ENCODE measurements at places on chromosomes 11 and 22. TPM values are rescaled to one million over a fixed set of nuclear protein-coding genes. Genes with fewer than 3 reads are reported as not detected.
A peak's percentile ranks its signal among the peaks of the same experiment; 100 is the strongest.

- H3K4me3 ChIP-seq: peak overlapping the region; percentile 39
- peak overlapping the region; percentile 87 for H3K27ac ChIP-seq
- peak; percentile 50 for DNase-seq
- H3K27me3 ChIP-seq: no peaks in the 10 kb centered on the region
- peaks cover 70% of the 10 kb centered on the region for H3K4me1 ChIP-seq
These were observed 134.9 kb downstream of the RBFOX2 start for GRCh38 chr22:35893698-35894097.

DNA sequence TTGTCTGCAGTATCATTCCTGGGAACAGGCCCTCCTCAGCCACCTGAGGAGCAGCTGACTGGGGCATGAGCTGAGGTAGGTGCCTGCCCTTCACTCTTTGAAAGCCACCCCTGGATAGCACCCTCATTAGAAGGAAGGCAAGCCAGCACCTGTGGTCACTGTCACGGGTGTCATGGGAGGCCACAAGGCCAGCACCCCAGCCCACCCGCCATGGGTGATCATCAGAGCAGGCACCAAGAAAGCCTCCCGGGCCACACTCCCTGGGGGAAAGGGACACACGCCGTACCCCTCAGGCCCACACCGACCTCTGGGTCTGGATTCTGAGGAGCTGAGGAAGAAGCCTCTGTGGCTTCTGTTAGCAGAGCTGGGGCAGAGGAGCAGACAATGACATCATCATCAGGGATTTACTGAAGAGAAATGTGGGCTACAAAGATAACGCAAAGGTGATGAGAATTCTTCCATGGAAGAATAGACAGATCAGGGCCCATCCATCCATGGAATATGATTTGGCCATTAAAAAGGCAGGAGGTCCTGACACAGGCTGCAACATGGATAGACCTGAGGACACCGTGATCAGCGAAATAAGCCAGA lies 16.7 kb upstream of the NAP1L4 start:
- DNase-seq: no peak
- no peaks in the 10 kb centered on the region for H3K4me1 ChIP-seq
- H3K36me3 ChIP-seq: no peaks in the 10 kb centered on the region
- no peak overlapping the region for H3K4me3 ChIP-seq
- H3K27me3 ChIP-seq: no peaks in the 10 kb centered on the region
- H3K27ac ChIP-seq: no peak overlapping the region

GRCh38 chr11:44539971-44540370 lies 25.5 kb upstream of the CD82 start:
- H3K36me3 ChIP-seq: no peaks in the 10 kb centered on the region
- H3K4me3 ChIP-seq: no peak overlapping the region
- no peaks in the 10 kb centered on the region for H3K27me3 ChIP-seq
- DNase-seq: no peak
- no peak overlapping the region for H3K27ac ChIP-seq

DNA sequence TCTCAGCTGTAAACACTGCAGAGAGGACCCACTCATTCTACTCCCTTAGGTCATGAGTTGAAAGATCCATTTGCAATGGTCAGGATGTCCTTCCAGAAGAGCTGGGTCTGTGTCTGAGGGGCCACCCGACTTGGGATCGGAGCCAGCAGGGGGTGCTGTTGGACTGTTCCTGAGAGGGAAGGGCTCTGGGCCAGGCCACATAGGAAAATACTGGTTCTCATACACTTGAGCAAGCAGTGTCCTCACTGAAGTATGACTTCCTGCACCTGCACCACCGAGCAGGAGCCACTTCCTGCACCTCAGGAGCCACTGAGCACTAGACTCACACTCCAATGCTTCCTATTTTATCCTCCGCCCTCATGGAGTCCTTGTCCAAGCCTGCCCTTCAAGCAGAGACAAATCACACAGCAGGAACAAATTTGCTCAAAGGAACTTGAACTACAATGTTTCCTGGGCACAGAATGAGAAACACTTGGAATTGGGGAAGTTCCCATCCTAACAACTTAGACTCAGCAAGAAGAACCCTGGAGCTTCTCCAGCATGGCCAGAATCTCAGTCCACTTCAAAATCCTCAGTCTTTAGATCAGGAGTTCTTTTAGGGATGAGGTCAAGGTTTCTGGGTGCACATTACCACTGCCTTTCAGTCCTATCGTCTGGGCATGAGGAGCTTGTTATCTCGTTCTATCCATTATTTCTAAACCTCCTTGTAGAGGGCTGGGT lies 36.6 kb upstream of the VPREB1 start:
- H3K36me3 ChIP-seq: no peaks in the 10 kb centered on the region
- no peak overlapping the region for H3K27ac ChIP-seq
- peak; percentile 61 for DNase-seq
- H3K27me3 ChIP-seq: peaks cover 44% of the 10 kb centered on the region
- H3K4me1 ChIP-seq: no peaks in the 10 kb centered on the region

DNA sequence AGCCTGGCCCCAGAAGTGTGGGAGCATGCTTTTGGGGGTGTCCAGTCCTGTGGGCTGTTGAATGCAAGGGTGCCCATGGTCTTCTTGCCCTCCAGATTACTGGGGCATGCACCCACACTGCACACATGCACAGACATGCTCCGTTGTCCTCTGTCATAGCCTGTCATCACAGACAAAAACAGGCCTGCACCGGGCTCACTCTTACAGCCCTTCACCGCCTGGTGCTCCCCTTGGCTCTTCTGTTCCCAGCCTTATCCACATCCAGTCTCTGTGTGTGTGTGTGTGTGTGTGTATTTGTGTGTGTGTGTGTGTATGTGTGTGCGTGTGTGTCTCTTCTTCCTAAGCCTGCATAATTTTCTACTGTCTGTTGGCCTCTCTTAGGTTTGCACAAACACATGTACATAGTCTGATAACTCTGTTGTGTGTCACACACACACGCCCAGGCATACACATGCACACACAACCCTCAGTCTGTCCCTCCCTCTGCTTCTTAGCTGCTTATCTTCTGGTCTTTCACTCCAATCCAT lies 23.4 kb upstream of the NECTIN1 start:
- no peak for DNase-seq
- H3K4me3 ChIP-seq: no peak overlapping the region
- H3K27me3 ChIP-seq: peaks cover 5% of the 10 kb centered on the region
- H3K36me3 ChIP-seq: no peaks in the 10 kb centered on the region
- no peak overlapping the region for H3K27ac ChIP-seq

- no peaks in the 10 kb centered on the region for H3K36me3 ChIP-seq
- no peak overlapping the region for H3K4me3 ChIP-seq
- no peak overlapping the region for H3K27ac ChIP-seq
- H3K27me3 ChIP-seq: no peaks in the 10 kb centered on the region
- no peak for DNase-seq
These were observed 15.4 kb downstream of the MS4A13 start for GRCh38 chr11:60530454-60531100.

- no peaks in the 10 kb centered on the region for H3K4me1 ChIP-seq
- H3K4me3 ChIP-seq: no peak overlapping the region
- H3K27ac ChIP-seq: no peak overlapping the region
- H3K27me3 ChIP-seq: no peaks in the 10 kb centered on the region
These were observed 20.6 kb downstream of the TMPRSS6 start for GRCh38 chr22:37088750-37089408.

DNA sequence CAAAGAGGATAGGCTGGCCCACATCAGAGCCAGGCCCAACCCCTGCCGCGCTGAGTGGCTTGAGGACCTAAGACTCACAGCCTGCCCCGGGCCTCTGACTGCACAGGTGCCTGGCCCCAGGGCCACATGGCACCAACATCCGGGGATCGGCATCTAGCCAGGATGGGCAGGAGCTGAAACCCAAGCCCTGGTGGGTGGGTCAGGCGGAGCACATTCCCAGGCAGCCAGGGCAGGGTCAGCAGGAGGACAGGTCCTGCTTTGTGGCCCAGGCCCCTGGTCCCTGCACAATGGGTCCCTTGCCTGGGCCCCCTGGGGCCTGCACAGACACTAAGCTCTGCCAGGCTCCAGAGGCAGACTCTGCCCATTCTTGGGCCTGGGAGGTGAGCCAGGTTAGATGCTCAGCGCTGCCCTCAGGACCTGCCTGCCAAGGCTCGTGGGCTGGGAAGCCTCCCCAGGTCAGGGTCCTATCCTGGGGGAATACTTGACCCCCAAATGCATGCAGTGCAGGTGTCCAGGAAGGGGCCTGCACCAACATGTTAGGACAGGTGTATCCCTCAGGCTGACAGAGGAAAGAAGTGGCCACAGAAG lies 33.5 kb downstream of the ARVCF start:
- H3K4me1 ChIP-seq: peaks cover 60% of the 10 kb centered on the region
- H3K27me3 ChIP-seq: no peaks in the 10 kb centered on the region
- no peak for DNase-seq
- H3K36me3 ChIP-seq: peaks cover 10% of the 10 kb centered on the region
- no peak overlapping the region for H3K4me3 ChIP-seq

DNA sequence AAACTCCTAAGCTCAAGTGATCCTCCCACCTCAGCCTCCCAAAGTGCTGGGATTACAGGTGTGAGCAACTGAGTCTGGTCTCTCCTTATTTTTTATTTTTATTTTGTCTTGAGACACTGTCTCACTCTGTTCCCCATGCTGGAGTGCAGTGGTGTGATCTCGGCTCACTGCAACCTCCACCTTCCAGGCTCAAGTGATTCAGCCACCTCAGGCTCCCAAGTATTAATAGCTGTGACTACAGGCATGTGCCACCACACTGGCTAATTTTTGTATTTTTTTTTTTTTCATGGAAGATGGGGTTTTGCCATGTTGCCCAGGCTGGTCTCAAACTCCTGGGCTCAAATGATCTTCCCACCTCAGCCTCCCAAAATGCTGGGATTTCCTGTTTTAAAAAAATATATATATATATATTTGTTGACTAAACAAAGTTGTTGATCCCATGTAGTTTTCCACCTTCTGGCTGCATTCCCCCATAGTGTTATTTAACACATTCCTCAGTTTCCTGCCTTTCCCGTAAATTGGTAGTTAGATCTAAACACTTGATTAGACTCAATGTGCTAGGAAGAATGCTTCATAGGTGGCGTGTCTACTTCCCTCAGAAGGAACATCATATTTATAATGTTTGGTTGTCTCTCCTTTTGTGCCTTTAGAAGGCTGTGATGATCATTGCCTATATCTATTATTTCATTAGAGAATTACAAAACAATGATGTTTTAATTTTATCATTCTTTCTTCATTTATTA lies 38.8 kb downstream of the LRRC32 start:
- no peak overlapping the region for H3K27ac ChIP-seq
- DNase-seq: no peak
- no peaks in the 10 kb centered on the region for H3K27me3 ChIP-seq
- no peaks in the 10 kb centered on the region for H3K36me3 ChIP-seq
- H3K4me3 ChIP-seq: no peak overlapping the region

GRCh38 chr11:121648306-121648705 lies 195.5 kb upstream of the SORL1-AS1 start:
- H3K36me3 ChIP-seq: no peaks in the 10 kb centered on the region
- no peak overlapping the region for H3K4me3 ChIP-seq
- no peaks in the 10 kb centered on the region for H3K27me3 ChIP-seq
- no peak overlapping the region for H3K27ac ChIP-seq

DNA sequence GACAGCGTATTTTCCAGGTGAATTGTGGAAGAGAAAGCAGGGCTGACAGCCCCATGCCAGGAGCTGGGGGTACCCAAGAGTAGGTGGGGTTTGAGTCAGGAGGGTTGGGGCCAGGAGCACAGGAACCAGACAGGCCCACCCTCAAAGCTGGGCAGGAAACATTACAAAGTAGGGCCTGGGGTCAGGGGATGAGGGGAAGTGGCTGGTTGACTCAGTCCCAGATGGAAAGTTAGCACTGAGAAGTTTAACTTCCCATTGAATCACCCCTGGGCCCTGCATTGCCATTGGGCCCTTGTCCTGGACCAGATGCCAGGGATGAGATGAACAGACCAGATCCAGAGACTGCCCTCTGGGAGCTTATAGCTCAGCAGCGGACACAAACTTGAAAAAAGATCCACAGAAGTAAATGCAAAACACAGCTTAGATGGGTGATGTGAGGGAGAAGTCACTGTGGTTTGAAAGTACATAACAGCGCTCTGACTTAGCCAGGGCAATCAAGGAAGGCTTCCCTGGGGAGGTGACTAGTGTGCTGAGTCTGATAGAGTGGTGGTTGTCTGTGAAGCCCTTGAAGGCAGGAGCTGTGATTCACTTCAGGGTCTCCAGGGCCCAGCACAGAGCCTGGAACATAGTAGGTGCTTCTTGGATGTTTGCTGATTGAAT lies 2.2 kb downstream of the MAFF start:
- peak overlapping the region; percentile 80 for H3K4me3 ChIP-seq
- H3K4me1 ChIP-seq: peaks cover 36% of the 10 kb centered on the region
- DNase-seq: no peak
- no peak overlapping the region for H3K27ac ChIP-seq
- H3K27me3 ChIP-seq: no peaks in the 10 kb centered on the region

DNA sequence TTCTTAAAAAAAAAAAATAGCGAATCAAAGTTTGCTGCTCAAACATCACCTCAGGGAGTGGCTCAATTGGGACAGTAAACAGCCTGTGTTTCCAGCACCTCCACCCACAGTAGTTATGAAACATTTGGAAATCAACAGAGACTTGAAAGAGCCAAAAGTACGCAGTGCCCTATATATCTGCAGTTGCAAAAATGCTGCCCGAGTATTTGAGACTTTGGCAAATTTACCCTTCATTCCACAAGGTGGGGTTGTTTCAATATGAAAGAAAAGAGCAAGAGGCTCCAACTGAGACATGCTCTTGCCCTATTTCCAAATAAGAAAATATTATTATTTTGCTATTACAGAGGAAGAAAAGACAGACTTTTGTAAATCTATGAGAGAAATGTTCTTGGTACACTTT lies 851.1 kb upstream of the RAG2 start:
- no peaks in the 10 kb centered on the region for H3K27me3 ChIP-seq
- no peak overlapping the region for H3K4me3 ChIP-seq
- DNase-seq: no peak
- no peak overlapping the region for H3K27ac ChIP-seq
- no peaks in the 10 kb centered on the region for H3K4me1 ChIP-seq

DNA sequence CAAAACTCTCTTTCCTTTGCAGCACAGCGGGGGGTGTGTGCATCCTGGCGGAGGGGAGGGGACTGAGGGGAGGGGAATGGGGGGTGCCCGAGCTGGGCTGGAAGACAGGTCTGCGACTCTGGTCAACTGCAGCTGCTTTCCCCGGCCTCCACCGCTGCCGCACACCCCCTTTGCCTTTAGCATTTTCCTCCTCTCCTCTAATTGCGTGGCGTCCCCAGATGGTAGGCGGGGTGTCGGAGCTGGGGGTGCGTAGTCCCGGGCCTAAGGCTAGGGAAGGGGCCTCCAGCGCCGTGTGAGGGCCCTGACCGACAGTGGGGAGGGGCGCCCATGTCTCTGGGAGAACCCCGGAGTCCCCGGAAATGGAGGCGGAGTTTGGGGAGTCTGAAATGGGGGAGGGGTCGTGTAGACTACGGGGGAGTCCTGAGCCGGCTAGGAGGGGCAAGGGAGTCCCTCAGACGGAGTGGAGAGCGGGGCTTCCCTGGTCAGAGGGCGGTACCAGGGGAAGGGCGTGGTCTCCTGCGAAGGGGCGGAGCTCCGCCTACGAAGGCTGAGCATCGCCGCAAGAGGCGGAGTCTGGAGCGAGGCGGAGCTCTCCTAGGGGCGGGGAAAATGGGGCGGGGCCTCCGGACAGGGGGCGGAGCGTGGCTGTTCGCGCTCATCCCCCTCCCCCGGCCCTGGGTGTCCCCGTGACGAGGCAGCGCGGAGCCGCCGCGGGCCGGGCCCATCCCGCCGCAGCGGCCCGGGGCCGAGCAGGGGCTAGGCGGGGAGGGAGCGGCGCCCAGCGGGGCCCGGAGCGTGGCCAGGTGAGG lies at the start of gene PELI3:
Gene PELI3 (plus strand): TSS at position 681 of the 809 bp plus-strand sequence. CDS start 1,224 bp downstream, outside the sequence.
- peaks cover 6% of the 10 kb centered on the region for H3K4me1 ChIP-seq
- peak within 1 kb of the TSS; percentile 75 for H3K27ac ChIP-seq
- peak; percentile 97 for DNase-seq
- peak within 1 kb of the TSS; percentile 88 for H3K4me3 ChIP-seq
- no peaks in the 10 kb centered on the region for H3K36me3 ChIP-seq

TBX1 gene
- 1.5 TPM for total RNA-seq

IPO7 gene
- total RNA-seq: 104 TPM

DERL3 gene
- total RNA-seq: 0.24 TPM

MLC1 gene
- 0.80 TPM for total RNA-seq

SNU13 gene
- total RNA-seq: 187 TPM

TSPAN18 gene
- total RNA-seq: 47.6 TPM

MYOD1 gene
- total RNA-seq: not detected

ANO1 gene
- 16.9 TPM for total RNA-seq

Data from heart left ventricle (tissue), 16 donors.